ENCODE measurements at places on chromosomes 4 and X.

DNA sequence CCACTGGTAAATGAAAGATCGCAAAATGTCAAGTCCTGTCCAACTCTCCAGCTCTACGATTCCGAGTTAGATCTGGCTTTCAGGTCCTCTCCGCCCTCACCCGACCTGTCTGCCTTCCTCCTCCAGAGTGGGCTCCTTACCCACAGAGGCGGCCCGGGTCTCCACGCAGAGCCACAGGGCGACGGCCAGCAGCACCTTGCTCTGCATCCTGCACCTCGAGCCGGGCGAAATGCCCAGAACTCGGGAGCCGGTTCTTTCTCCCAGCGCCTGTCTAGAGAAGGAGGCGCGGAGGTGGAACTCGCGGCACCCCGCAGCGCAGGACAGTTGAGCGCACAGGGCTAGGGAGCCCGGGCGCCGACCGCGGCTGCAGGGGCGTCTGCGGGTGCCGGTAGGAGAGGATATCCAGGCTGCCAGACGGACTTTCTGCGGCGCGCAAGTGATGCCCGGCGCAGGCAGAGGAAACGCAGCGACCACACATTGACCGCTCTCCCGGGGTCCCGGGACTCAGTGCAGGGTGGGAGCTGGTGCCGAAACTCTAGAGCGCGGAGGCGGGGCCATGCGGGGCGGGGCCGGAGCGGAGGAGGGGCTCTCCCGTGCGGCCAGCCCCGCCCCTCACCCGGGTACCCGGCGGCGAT, at the start of gene KDR:
Gene KDR (minus strand): TSS at position 509 of the 635 bp plus-strand sequence. CDS start 302 bp downstream, at position 207.
- no peak for DNase-seq

- DNase-seq: peak; percentile 2
Observed at GRCh38 chrX:14673764-14674163, 144.4 kb downstream of the GLRA2 start.

GRCh38 chr4:179130122-179130714, 1688.0 kb upstream of the AGA start:
- DNase-seq: no peak

- DNase-seq: no peak
Observed at GRCh38 chr4:19720190-19720589, 531.5 kb upstream of the SLIT2 start.

DNA sequence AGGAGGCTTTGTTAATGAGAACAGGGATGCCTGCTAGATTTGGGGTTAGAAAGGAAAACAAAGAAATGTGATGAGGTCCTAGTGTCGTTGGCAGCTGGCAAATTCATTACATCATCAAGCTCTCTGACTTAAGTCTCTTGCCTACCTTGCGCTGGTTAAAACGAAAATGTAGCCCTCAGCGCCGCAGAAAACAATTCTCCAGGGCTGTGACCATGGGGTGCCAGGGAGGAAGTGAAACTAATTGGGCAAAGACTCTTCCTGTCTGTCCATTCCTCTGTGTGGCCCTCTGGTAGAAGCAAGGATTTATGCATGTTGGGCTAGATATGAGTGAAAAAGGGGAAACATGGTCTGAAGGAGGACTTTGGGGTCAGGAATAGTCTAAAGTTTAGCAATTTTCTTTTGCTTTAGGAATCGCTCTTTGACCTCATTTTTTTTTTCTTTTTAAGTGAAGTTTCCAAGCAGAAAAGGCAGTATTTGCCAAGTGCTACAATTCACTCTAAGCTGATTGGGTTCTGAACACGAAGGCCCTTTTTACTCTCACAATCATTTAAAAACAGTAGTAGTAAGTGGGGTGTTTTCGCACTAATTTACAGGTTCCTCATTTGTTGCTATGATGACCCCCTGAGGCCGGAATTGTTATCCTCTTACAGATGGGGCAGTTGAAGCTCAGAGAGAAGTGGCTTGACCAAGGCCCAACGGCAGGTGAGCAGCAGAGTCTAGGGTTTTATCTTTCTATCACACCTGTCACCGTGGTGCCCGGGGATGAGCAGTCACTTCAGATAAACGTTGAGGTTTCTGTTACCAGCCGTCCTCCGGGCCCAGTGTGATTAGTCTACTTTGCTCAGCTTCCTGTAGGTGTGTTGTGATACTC, 27.3 kb upstream of the CHRNA9 start:
- DNase-seq: peak; percentile 41

DNA sequence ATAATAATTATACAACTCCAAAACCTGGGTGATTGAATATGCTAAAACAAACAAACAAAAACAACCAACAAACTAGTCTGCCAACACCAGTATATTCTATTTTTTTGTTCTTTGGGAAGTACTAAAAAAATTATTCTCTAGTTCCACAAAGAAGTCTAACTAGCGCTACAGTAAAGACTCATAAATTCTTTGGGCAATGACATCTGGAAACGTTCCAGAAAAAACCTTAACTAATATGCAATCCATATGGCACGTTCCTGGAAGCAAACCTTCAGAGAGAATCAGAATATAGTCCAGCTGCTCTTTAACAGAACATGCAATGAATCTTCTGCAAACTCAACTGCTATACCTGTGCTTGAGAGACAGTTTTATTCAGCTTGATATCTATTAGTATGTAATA, 500.1 kb downstream of the TRAM1L1 start:
- DNase-seq: no peak

DNA sequence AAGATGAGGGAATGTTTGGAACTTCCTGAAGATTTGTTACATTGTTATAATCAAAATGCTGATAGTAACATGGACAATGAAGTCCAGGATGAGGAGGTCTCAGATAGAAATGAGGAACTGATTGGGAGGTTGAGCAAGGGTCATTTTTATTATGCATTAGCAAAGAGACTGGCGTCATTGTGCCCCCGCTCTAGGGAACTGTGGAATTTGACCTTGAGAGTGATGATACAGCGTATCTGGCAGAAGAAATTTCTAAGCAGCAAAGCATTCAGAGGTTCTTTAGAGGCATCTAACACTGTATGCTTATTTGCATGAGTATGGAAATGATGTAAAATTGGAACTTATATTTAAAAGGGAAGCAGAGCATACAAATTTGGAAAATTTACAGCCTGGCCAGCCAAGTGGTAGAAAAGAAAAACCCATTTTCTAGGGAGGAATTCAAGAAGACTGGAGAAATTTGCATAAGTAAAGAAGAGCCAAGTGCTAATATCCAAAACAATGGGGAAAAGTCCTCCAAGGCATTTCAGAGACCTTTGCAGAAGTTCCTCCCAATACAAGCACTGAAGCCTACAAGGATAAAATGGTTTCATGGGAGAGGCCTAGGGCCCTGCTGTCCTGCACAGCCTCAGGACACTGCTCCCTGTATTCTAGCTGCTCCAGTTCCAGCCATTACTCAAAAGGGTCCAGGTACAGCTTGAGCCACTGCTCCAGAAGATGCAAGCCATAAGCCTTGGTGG, 483.0 kb upstream of the NDST4 start:
- DNase-seq: no peak

GRCh38 chr4:145719752-145720624, 40.0 kb downstream of the C4orf51 start:
- DNase-seq: no peak

DNA sequence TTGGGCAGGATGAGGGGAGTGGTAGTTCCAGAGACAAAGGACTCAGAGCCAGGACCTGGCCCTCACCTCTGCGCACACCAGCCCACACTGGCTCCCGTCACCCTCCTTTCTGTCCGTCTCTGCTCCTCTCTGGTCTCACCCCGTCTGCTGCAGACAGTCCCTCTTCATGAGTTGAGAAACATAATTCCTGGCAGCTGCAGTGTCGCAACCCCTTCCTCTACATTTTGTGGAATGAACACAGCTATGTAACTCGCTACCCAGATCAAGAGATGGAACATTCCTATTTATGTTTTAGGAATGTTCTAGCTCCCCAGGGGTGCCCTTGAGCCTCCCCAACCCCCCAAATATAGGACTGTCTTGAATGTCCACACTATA, 59.3 kb downstream of the SHROOM2 start:
- DNase-seq: no peak

DNA sequence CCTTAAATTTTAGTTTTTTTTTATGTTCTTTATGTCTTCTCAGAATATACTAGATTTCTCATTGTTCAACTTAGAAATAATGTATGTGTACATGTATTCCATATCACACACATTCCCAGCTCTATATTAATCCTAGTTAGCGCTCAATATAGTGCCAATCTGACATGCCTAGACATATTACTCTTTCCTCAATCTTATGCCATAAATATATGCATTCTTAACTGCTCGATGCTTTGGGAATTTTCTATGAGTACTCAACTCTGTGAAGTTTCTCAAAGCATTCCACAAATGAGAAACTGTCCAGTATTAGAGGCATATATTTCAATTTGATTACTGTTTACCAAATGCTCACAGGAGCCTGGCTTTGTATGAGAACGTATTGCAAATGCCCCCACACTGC, 231.2 kb upstream of the VEGFC start:
- DNase-seq: no peak

- no peak for DNase-seq
Observed at GRCh38 chrX:69951753-69952152, 98.0 kb downstream of the AWAT2 start.

- DNase-seq: no peak
Observed at GRCh38 chr4:25580633-25581467, 74.8 kb upstream of the SLC34A2 start.

- DNase-seq: no peak
Observed at GRCh38 chrX:54992911-54993622, 921 bp downstream of the PFKFB1 start.

GRCh38 chr4:152894673-152895072, 41.5 kb upstream of the FHDC1 start:
- DNase-seq: no peak

DNA sequence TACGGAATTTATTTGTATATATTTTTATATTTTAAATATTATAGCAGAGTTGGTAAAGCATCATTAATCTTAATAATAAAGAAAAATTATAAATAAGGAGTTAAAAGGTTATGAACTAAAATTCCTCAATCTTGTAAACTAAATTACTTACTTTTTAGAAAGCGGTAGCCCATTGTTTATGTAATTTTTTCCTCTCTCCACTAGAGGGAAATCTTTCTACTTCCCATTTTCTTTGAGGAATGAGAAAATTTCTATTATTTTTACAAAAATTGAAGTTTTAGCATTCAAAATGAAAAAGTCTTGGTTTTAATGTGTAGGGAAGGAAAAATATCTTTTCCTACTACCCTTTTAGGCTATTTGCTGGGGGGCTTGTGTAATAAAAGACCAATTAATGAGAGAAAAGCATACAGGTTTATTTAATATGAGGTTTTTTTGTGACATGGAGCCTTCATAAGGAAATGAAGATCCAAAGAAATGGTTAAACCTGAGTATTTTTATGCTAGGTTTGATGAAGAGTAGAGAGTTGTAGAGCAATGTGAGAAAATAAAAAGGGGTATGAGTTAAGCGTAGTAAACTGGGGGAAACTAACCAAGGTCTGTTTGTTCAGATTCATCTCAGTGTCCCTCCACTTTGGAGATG, 68.7 kb upstream of the ADAD1 start:
- no peak for DNase-seq

- DNase-seq: no peak
Observed at GRCh38 chr4:102792361-102792936, 31.7 kb upstream of the MANBA start.

- no peak for DNase-seq
Observed at GRCh38 chr4:93788712-93789111, 39.8 kb upstream of the ATOH1 start.

DNA sequence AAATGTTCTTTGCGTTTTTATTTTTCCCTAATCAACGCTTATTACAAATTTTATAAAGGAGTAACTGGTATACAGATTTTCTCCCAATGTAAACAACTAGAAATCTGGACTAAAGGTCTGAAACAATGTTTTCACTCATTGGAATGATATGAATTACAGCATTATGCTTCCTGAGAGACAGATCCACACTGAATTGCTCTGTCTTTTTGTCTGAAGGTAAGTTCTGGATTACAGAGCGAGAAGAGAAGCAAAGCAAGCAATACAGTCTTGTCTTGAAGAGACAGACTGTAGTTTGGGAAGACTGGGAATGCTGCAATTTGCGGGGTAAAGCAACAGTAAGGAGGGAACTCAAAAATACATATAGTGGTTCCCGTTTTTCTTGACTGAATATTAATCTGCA, 262.2 kb upstream of the PABPC4L start:
- no peak for DNase-seq

- no peak for DNase-seq
Observed at GRCh38 chrX:118383120-118383519, 37.2 kb downstream of the WDR44 start.

DNA sequence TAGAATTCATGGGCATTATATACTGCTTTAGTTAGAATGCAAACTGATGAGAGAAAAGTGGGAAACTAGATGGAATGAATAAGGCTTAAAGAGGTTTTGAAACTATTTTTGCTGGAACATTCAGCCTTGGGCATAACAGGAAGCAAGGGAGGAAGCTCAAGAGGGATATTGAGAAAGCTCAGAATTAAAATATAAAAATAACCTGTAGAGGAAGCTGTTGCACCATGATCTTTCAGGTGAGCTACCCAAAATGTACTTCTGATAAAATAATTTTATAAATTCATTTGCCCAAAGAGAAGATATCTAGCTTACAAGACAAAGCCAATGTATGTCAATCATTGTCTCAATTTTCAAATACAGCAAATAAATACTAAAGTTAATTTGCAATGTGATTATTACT, 11.3 kb downstream of the GC start:
- no peak for DNase-seq

- no peak for DNase-seq
Observed at GRCh38 chr4:98745366-98745765, 87.0 kb upstream of the TSPAN5 start.

DNA sequence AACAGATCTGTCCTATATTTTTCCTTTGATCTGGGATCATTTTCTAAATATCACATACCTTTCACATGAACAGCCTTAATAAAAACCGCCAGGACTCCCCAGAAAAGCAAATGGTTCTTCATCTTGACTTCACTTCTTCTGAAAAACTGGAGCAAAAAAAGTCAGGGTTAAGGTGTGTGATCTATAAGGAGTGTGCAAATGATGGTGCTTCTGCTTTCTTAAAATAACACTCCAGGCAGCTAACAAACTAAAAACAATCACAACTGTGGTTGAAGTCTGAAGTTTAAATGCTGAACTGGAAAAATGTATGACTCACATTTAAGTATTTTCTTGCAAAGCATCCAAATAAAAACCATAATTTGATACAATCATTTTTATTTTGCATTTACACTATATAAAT, at the start of gene JCHAIN:
Gene JCHAIN (minus strand): TSS at position 140 of the 400 bp plus-strand sequence. CDS start 18 bp downstream, at position 122.
- DNase-seq: no peak

DNA sequence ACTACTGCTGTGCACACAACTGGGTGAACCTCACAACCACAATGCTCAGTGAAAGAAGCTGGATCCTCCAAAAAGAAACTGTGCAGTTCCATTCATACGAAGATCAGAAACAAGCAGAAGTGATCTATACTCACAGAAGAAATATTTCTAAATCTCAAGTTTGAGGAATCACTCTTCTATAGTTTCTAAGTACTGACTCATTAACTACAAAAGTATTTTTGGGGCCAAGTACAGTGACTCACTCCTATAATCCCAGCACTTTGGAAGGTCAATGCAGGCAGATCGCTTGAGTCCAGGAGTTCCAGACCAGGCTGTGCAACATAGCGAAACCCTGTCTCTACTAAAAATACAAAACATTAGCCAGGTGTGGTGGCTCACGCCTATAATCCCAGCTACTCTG, 51.3 kb upstream of the RELL1 start:
- no peak for DNase-seq

- DNase-seq: no peak
Observed at GRCh38 chrX:152155766-152156310, 17.5 kb upstream of the MAGEA10 start.
